ENCODE measurements at places on chromosomes 1 and 21.

DNA sequence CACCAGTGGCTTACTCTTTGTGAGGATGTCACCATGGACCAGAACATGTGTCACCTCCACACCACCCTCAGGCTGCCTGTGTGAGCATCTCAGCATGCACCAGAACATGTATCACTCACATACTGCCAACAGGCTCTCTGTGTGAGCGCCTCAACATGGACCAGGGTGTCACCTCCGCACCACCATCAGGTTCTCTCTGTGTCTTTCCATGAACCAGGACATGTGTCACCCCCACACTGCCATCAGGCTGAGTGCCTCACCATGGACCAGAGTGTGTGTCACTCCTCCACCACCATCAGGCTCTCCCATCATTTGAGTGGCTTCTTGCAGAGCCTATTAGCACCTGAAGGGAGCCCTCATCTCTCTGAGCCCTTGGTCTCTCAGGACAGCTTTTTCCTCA lies 125.2 kb downstream of the ZNF648 start:
- no peak for DNase-seq

GRCh38 chr1:75722966-75723365 lies 1.5 kb upstream of the ACADM start:
- no peak for DNase-seq

DNA sequence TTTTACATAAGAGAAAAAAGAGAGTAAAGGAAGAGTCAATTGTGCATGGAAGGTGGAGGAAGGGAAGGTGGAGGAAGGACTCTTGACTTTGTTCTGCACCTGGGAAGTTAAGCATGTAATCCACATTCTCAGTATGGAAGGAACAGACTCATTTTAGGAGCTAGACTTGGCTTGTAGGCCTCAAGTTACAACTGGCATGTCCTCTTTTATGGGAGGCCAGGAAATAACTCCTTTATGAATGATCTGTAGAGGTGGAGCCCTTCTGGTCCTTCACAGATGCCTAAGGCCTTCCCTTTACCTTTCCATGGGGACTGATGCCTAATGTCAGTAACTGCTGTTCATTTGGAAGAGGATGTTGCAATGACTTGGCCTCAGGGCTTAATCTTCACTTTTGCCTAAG lies 29.4 kb upstream of the CCSAP start:
- DNase-seq: no peak

DNA sequence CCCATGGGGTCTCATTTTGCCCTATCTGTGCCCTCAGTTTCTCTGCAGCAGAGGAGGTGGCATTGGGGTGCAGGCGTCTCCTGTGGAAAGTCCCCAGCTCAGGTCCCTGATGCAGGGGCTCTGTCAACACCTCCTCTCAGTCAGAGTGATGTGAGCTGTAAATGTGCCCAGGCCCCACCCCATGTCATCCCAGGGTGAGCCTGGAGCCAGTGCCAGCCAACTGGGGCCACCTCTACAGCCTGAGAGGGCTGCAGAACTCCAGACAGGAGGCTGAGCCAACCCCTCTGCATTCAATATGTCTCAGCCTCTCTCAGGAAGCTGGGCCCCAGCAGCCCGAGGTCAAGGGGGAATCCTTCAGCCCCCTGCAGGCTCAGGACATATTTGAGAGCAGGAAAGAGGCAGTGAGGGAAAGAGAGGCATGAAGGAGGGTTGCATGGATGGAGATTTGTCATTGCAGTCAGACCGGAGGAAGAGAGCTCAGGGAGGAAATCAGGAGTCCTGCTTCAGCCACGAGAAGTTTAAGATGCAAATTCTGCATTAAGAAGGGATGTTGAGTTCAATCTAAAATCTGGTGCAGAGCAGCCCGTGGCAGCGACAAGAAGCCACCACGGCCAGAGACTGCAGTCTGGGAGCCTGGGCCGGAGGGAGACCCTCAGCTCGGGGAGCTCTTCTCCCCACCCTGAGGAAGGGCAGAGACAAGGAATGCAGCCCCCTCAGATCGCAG lies 288.2 kb upstream of the VAMP3 start:
- no peak for DNase-seq

- DNase-seq: no peak
Measured at GRCh38 chr1:30225357-30225756, 498.0 kb downstream of the MATN1 start.

DNA sequence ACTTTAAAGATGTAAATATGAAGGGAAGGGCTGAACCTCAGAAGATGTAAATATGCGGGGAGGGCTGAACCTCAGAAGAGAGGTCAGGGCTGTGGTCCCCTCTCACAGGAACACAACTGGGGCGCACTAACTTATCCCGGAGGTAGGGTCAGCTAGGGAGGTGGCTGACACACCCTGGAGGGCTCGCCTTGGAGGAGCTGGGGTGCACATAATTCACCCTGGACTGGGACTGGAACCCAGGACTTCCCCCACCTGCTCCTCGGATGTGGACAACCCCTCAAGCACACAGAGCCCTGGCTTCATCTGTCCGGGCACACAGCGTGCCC lies 13.9 kb upstream of the TTC39A start:
- DNase-seq: no peak

DNA sequence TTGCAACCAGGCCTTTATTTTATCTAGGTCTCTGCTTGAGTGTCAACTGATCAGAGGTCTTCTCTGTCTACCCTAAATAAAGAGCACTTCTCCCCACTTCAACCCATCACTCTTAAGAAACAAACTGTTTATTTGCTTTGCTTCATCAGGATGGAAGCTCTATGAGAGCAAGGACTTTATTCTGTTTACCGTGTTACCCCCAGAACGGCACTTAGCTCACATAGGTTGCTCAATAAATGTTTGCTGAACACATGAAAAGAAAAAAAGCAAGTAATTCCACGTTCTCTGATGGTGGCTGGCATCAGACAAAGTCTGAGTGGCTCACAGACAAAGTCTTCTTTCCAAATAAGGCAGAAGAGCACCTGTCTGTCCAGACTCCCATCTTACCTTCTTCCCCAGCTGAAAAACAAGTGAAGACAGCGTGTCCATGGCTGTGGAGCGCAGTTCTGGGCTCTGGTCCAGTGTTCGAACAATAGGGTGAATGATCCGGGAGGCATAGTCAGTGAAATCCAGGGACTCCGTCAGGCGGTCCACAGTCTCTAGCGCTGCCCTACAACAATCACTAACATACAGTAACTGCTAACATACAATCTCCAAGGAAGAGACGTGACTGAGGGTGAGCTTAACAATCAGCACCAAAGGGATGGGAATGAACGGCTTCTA lies 22.9 kb downstream of the ANGPTL7 start:
- no peak for DNase-seq

Measured in activated T-cell treated with anti-CD3 and anti-CD28 coated beads for 4 hours (primary cell).